Left forelimb (tissue), 1 donor: ENCODE measurements at places on chromosomes 2 and 18.

DNA sequence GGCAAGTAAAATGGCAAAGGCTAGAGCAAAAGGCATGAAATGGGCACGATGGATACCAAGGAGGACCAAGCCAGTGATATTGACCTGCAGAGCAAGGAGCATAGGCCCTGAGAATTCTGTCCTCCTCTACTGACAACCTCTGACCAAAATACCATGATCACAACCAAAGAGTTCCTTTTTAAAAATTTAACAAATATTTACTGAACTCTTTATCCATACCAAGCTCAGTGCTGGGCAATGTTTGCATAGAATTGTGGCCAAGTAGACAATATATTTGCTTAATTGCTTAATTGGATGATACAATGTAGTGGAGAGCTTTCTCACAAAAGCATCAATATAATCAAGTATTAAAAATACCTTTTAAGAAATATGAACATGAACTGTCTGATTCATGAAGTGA is 265.7 kb downstream of the ICOS start:
- no peak for DNase-seq

GRCh38 chr18:55139307-55139706 is 180.0 kb upstream of the CCDC68 start:
- no peak for DNase-seq

GRCh38 chr2:131093006-131093695 is at the start of gene FAM168B:
TSS of gene FAM168B (minus strand) at chr2:131093460. CDS start at chr2:131082646, 10,814 bp downstream.
- DNase-seq = peak; percentile 93

DNA sequence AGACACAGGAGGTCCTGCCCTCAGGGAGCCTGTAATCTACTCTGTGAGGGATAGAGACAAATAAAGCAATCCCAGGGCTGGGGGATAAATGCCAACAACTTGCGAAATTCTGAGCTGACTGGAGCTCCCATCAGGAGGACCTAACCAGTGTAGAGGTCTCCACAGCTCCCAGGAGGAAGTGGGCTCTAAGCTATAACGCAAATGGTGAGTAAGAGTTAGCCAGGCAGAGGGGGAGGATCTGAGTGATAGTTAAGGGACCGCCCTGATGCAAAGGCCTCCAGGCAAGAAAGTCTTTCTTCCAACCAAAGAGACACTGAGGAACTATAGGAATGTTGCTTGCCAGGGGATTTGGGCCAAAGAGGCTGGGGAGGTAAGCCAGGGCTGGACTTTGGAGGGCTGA is 16.0 kb upstream of the ZNF532 start:
- no peak for DNase-seq

DNA sequence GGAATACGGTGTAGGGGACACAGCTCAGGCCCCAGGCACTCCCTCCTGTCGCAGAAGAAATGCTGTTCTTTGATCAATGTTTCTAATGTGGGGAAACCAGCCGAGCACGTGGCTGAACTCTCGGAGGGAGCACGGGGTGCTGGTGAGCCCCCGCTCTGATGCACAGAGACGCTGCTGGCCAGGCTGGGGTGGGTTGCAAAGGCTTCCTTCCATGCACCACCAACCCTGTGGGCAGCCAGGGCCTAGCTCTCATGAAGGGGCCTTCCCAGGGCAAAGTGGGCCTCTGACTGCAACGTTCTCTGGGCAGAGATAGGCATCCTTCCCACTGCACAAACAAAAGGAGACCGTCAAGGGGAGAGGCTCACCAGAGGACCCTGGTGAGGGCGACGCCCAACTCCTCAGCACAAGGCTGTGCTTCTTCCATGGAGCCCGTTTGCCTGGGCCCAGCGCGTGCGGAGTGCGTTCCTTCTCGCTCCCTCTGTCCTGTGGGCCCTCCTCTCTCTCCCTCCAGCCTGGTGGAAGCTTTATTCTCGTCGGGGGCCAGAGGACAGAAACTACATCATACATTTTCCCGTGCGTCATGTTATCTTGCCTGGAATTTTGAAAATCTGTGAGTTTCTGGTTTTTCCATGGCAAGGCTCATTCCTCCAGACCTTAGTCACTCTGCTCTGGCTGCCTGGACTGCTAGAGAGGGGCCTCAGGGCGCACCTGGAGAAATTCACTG is 61.1 kb upstream of the SP3 start:
- DNase-seq = no peak

DNA sequence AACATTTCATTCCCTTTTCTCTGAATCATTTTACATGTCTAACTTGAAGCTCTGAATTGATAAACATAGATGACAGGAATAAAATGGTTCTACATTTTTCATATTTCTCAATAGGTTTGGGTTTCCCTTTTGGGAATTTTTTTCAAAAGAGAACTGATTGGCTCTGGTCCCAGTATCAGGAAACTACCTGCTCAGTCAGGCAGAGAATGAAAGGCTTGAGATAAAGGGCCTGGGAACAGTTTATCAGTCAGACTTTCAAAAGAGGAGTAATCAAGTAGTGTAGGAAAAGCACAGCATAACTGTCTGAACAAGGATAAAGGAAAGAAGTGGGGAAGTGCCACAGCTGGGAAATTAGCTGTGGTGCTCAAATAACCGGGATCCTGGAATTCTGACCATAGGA is 28.3 kb upstream of the CCL20 start:
- DNase-seq = no peak

GRCh38 chr2:233793465-233794127 is 15.5 kb downstream of the MROH2A start:
- no peak for DNase-seq

DNA sequence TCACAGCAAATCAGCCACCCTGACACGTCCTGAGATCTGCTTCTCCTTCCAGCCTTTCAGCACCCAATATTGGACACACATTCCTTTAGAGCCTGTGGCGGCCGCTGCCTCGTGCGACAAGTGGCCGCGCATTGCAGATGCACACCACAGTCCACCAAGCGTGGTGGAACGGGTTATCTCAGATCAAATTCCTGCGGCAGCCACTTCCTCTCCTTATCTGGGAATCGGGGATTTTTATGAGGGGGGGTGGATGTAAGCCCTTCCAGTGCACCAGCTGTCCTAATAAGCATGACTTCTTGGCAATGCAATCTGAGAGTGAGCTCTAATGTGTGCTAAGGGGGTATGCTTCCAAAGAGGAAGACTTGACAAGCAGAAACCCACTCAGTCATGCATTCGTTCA is 18.3 kb upstream of the BMP10 start:
- DNase-seq = no peak

- no peak for DNase-seq
Observed at GRCh38 chr18:55732227-55733106, 144.5 kb upstream of the TCF4 start.

DNA sequence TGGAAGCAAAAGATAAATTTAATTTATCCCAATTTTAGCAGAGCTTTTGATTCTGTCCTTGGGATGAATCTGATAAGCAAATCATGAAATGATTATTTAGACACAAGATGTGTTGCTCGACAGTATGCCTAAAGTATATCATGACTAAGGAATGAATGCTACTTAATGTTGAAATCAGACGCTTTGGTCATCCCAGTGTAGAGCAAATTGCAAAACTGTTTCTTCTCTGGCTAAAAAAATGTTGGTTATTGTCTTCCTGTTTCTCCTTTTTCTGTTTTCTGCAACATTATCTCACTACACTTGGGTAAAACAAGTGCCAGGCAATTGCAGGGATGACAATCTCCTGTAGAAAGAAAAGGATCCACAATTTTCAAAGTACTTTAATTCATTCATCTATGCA is 66.4 kb downstream of the BABAM2 start:
- DNase-seq = no peak

DNA sequence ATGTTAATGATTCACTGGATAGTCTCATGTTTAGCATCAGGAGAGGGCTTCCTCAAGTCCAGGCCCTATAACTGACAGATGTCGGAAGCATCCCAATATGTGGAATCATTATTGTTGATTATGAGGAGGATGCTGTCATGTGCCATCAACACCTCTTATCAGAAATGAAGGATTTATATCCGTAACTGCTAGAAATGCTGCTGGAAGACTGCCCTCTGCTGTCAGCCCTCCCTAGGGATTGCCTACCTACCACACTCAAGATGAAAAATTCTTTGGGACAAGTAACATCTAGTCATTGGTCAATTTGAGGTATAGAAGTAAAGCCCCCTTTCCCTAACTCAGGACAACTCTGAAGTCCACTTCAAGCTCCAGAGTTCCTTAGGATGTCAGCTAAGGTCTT is 1166.5 kb upstream of the NXPH2 start:
- no peak for DNase-seq

GRCh38 chr2:25894135-25894830 is 16.0 kb upstream of the ASXL2 start:
- DNase-seq = no peak

DNA sequence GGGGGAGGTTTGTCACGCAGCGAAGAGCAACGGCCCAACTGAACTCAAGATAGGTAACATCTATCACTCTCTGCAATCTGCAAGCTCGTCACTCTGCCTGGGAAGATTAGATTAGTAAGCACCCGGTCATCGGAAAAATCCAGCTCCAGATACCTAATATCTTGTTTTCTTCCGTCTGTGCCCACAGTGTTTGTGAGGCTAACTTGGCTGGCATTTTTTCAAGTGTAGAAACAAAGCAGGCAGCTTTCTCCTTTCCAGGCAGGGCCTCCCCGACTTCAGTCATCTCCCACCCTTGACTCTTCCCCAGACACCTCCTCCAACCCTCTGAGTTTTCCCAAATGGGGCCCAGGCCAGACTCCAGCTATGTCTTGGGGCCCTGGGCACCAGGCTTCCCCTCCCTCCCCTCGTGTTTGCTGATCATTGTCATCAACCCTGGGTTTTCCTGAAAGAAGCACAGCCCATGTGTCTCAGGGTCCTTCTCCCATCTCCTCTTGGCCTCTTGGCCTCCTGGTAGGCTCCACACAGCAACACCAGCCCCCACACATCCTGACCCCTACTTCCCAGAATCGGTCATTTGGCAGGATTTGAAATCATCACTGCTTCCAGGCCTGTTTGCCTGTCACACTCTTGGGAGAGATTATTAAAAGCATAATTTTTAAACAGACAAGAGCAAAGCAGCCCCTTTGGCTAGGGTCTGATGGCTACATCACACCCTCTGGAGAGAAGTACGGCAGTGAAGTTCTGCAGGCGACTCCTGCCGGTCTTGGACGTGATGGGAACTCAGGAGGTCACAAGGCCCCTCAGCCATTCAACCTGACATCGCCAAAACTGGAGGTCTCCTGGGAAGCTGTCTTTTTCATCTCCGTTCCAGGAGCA is 144.9 kb upstream of the ID2 start:
- peak; percentile 59 for DNase-seq

- no peak for DNase-seq
Observed at GRCh38 chr18:68965817-68966216, 167.9 kb downstream of the CCDC102B start.

- DNase-seq = no peak
Observed at GRCh38 chr2:61707984-61708852, 145.6 kb downstream of the FAM161A start.

GRCh38 chr2:135775420-135775819 is 33.8 kb downstream of the UBXN4 start:
- DNase-seq = no peak

GRCh38 chr18:5238371-5238976 is 41.4 kb upstream of the AKAIN1 start:
- no peak for DNase-seq

GRCh38 chr2:178865999-178866398 is 58.8 kb upstream of the TTN start:
- no peak for DNase-seq

GRCh38 chr2:79910643-79911042 is 393.9 kb downstream of the LRRTM1 start:
- no peak for DNase-seq
